ENCODE measurements at places on chromosomes 12 and 14.

GRCh38 chr14:68621400-68622365, 171.2 kb downstream of the ZFP36L1 start:
- no peak for DNase-seq

DNA sequence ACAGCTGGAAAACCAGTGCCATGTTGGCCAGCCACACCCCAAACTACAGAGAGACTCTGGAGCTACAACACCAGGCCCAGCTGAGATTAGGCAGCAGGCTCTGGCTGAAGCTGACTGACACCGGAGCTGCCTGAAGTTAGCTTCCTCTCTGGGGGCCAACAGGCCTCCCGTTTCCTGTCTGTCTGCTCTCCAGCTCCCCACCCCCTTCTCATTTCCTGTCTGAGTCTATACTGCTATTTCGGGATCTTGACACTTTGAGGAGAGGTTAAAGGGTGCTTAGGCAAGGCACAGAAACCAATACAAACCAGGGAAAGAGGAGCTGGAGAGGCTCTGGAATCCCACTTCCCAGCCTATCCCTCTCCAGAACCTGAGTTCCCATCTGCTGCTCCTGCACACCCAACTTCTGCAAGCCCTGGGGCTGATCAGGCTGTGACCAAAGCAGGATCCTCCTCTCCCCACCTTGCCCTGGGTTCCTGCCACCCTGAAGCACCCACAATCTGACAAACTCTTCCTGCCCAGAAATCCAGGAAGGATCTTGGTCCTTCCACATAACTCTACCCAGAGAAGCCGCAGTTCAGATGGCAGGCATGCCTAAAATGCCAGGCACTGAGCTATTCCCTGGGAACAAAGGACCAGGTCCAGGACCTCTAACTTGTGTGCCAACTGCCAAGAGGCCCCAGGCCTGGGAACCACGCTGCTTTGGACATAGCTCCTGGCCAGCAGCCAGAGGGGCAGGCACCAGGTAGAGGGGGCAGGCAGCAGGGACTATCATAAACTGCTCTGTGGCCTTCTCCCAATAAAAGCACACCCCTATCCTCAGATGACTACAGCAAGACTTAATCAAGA, 39.9 kb downstream of the PRPF40B start:
- no peak for DNase-seq

- no peak for DNase-seq
Measured at GRCh38 chr12:76444408-76444984, 96.3 kb upstream of the BBS10 start.

DNA sequence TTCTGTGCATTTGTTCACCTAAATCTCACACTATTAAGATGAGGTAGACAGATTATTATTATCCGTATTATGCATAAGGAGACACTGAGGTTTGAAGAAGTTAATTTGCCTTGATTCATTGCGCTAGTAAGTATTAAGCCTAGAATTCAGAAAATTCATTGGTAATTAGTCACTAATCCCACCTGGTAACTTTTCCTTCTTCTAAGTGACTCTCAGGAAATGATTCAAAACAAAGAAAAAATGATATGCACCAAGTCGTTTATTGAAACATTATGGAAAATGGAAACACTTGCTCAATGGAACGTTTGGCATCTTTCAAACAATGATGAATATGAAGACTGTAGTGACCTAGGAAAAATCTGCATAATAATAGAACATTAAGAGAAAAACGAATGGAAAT, 15.2 kb downstream of the RFX4 start:
- DNase-seq = no peak

DNA sequence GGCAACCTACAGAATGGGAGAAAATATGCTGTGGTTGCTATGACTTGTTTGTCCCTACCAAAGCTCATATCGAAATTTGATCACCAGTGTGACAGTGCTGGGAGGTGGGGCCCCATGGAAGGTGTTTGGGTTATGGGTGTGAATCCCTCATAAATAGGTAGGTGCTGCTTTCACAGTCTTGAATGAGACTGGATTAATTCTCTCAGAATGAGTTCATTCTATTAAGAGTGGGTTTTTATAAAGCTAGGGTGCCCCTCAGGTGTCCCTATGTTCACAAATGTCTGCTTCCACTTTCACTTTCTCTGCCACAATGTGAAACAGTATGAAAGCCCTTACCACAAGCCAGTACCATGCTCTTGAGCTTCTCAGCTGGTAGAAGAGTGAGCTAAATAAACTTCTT, 133.5 kb downstream of the CPNE8 start:
- no peak for DNase-seq

DNA sequence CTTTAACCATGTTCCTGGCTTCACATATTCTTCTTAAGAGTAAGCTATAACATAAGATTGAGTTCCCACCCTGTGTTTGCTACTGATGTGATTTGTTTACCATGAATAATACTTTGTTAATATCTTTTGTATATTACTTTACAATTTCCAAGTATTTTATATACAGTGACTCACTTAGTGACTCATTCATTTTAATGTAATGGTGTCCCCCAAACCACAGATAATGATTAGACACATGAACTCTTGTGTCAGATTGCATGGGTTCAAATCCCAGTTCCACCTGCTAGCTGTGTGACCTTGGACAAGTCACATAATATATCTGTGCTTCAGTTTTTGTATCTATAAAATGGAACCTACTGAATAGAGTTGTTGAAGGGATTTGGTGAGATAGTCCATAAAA, 76.1 kb downstream of the MYF5 start:
- DNase-seq = no peak

GRCh38 chr14:25680934-25681333, 631.0 kb upstream of the STXBP6 start:
- no peak for DNase-seq

- DNase-seq = no peak
Measured at GRCh38 chr12:101852998-101853397, 22.2 kb upstream of the GNPTAB start.

DNA sequence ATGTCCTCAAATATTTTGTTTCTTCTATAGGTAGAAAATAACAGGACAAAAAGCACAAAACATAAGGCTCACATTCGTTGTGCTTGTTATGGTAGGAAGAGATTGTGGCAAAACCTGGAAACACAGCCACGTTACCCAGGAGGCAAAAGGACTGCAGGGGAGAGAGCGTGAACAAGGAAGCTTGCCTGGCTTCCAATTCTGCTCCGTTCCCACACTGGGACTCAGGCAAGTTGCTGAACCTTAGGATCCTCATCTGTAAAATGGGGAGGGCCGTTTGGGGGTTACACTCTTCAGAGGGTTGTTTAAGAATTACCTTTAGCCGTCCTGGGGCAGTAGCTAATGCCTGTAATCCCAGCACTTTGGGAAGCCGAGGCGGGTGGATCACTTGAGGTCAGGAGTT, 205.3 kb downstream of the SSPN start:
- no peak for DNase-seq

GRCh38 chr12:11106288-11106687, 14.2 kb upstream of the TAS2R43 start:
- DNase-seq = no peak

- DNase-seq = no peak
Measured at GRCh38 chr14:44374906-44375305, 132.2 kb downstream of the FSCB start.

DNA sequence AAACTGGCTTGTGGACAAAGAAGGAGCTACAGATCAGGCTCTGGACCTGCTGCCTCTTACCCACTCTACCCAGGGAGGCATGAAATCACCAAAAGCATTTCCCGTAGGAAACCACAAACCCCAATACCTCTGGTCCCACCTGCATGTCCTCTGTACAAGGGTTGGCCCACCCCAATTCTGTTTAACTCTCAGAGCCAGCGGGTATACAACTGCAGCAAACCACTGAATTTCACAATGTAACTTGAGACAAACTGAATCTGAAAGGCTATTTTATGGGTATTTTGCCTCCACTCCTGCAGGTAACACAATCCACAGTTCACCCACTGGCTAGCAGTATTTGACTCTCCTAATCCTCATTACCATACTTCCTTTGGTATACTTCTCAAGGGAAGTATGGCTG, 16.5 kb downstream of the SIX1 start:
- DNase-seq = no peak

- DNase-seq = no peak
Measured at GRCh38 chr14:54715239-54715638, 148.3 kb downstream of the SAMD4A start.

- no peak for DNase-seq
Measured at GRCh38 chr14:68949601-68949965, 29.5 kb downstream of the ACTN1 start.

Data from epithelial cell of prostate (primary cell).